Fibroblast of skin of abdomen (primary cell): ENCODE measurements at places on chromosomes 1 and 21.

- no peak for DNase-seq
Measured at GRCh38 chr1:206832352-206832880, 33.0 kb upstream of the IL20 start.

- no peak for DNase-seq
Measured at GRCh38 chr1:108889706-108890384, 13.1 kb downstream of the GPSM2 start.

GRCh38 chr1:221783936-221784335 is 42.0 kb upstream of the DUSP10 start:
- no peak for DNase-seq

DNA sequence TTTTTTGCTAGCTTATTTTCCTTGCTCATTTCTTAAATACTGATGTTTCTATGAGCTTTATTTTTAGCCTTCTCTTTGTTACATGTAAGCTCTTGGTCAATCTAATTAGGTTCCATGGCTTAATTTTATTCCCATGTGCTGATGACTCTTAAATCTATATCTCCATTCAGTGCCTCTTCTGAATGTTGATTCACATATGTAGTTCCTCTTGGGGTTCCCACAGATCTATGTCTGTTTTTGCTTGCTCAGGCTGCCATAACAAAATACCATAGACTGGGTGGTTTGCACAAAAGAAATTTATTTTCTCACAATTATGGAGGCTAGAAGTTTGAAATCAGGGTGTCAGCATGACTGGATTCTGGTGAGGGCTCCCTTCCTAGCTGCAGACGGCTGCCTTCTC is 58.3 kb upstream of the PLA2G4A start:
- no peak for DNase-seq

DNA sequence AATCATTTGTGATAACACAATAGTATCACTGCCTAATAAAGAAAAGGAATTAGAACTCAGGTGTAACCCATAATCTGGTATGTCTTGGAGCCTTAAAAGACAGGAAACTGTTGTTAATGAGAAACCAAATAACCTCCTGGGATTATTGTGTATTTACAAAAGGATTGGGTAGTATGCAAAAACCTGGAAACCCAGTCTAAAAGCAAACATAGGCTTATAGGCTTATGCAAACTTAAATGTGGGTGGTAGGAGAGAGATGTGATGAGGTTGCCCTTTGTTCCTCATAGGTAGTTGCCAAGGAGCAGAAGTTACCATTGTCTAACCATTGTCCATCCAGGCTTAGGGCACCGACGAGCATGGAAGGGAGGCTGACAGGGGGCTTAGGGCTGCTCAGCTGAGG is 165.8 kb downstream of the AK5 start:
- DNase-seq, result no peak
